ENCODE measurements at places on chromosomes 7 and 10. TPM values are rescaled to one million over a fixed set of nuclear protein-coding genes. Genes with fewer than 3 reads are reported as not detected.

DNA sequence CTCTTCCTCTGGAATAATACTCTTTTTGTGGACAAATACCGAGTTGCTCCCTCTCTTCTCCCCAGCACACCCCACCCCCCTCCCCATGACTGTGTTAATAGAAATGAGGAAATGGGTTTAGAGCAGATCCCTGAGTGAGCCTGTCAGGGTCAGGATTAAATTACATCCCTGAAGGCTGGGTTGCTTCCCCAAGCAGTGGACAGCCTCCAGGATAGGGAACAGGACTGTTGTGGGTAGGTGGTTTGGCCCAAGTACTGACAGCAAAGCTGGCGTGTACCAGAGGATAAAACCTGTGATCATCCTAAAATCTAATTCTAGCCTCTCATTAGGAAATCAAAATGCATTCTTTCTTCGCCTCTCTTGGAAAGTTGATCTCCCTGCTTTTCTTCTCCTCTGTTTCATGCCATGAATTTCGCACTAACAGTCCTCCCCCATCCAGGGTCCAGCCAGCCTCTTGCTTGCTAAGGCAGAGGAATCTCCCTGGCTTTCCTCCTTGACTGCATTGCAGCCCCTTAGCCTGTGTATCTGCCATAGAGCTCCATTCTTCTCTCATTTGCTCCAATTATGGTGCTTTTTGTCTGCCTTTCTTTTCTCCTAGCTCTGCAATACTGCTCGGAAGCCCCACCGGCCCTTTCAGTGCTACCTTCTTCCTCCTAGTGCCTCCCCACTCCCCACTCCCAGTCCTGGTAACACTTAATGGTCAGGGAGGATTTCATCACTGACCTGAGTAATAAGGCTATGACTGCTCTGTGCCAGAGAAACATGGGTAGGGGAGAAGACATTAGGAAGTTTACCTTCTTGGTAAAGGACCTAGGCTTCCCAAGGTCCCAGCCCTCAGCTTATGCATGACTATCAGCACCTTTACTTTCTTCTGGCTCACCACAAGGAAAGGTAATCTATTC, 8.4 kb downstream of the LRRC4 start:
- no peak for DNase-seq

DNA sequence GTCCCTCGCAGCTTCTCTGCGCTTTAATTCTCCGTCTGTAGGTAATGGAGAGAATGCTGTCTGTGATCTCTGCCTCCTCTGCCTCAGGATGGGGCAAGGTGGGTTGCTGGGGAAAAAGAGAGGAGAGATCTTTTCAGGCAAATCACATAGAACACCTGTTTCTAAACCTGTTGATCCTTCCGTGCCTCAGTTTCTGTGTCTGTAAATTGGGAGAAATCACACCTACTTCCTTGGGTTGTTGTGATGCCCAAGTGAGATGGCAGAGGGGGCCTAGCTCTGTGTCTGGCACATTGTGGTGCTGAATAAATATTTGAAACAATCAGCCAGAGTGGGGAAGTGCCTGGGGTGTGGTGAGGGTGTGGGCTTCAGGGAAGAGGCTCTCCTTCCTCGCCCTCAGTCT, 28.8 kb downstream of the KAZALD1 start:
- DNase-seq = no peak

- DNase-seq = no peak
Observed at GRCh38 chr10:53430127-53430891, 657.7 kb upstream of the MBL2 start.

DNA sequence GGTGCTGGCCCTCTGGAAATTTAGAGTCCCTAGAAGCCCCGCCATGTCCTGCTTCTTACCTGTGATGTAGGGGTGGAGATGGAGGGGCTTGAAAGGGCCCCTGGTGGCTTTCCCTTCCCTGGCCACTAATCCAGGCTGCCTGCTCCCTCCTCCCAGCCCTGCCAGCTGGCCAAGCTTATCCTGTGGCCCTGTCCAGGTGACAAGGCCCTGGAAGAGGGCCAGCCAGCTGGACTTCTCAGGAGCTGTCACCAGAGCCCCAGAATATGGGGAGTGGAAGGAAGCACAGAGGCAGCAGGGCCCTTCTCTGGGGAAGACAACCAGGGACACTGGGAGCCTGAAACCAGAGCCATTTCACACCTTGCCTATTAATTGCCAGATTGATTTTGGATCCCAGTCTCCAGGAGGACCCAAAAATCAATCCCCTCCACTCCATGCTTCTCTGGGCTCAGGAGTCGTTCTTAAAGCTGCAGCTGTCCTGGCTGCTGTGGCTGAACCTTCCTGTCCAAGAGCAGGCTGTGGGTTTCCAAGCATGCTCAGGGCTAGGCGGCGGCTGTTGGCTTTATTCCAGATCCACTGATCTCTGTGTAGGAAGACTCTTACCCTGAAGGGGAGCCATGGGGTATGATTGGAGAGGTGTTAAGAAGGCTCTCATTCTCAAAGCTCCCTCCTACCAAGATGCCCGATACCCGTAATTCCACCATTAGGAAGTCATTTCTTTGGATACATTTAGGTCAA, 52.6 kb upstream of the PCBD1 start:
- DNase-seq = no peak

Gene RRP12
- 55.2 TPM for total RNA-seq

GRCh38 chr7:43664681-43665080, 64.6 kb downstream of the COA1 start:
- DNase-seq = no peak

GRCh38 chr10:119714484-119714816, 11.4 kb upstream of the INPP5F start:
- DNase-seq = no peak

DNA sequence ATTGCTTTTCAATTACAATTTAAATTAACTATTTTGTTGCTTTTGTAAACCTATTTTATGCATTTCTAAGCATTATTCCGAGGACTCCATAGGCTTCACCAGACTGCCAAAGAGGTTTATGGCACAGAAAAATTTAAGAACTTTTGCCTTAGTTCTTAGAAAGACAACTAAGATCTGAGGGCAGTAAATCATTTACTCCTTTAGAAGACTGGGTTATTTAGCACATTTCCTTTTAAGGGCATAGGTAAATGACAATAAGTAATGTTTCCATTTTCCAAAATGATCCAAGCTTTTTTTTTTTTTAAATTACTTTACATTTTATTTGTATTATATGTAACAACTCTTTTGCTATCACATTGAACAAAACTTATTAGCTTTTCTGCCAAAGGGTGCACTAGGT, 15.0 kb upstream of the STEAP4 start:
- no peak for DNase-seq

- no peak for DNase-seq
Observed at GRCh38 chr10:116554628-116555027, 8.9 kb downstream of the PNLIP start.

- DNase-seq = no peak
Observed at GRCh38 chr7:106326594-106327537, 42.1 kb upstream of the NAMPT start.

DNA sequence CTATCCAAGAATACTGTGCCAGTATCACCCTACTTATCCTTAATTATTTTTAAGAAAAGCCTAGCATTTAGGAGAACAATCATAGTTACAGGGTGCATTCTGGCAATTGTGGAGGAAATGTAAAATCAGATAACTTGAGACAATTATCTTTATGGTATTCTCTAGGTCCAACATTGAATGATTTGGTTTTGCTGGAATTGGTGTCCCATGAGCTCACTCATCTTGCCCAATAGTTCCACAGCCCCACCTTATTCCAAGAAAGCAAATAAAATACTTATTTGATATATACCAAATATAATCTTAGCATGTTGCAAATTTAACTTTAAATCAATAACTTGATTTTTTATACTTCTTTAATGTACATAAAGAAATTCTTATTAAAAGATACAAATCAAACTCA, 65.3 kb downstream of the DGKB start:
- no peak for DNase-seq

- no peak for DNase-seq
Observed at GRCh38 chr7:26022982-26023381, 129.0 kb upstream of the NFE2L3 start.

- no peak for DNase-seq
Observed at GRCh38 chr7:79893991-79894390, 240.6 kb upstream of the GNAI1 start.

Gene CRHR2
- not detected for total RNA-seq

DNA sequence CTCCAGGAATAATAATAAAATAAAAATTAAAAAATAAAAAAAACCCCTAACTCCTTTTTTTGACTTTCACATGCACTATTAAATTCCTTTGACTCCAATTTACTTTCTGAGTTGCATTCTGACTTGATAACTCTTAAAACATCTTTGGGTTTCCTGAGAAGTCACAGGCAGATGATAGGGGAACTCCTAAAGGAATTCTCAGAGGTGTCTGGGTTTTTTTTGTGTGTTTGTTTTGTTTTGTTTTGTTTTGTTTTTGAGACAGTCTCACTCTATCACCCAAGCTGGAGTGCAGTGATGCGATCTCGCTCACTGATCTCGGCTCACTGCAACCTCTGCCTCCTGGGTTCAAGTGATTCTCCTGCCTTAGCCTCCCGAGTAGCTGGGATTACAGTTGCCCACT, 52.7 kb upstream of the APBB1IP start:
- DNase-seq = no peak

Gene RNF148
- not detected for total RNA-seq

- no peak for DNase-seq
Observed at GRCh38 chr10:84204122-84204521, 9.8 kb downstream of the CDHR1 start.

GRCh38 chr7:148142660-148143248, 447.8 kb upstream of the C7orf33 start:
- DNase-seq = peak; percentile 20

DNA sequence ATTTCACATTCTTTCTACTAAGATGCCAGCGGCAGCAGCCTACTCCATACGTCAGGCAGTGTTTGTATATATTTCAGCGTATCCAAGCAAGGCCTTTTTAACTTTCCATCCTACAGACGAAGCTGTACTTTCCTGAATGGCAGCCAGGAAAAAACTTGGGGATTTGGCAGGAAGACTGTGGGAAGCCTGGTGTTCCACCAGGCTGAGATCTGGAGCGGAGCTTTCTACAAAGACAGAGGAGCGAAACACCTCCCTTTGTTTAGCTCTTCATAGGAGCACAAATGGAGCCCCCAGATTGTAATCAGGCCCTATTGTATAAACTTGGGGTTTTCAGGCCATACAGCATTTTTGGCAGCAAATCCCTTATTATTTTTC, 143.8 kb downstream of the TES start:
- DNase-seq = no peak

Gene OPTN
- total RNA-seq = 43.8 TPM

- DNase-seq = no peak
Observed at GRCh38 chr10:10138685-10139084, 879.0 kb upstream of the CELF2 start.

GRCh38 chr7:1028775-1029636, 15.3 kb upstream of the GPR146 start:
- peak; percentile 84 for DNase-seq

Gene POLR2J
- total RNA-seq = 47.1 TPM

Gene ARMS2
- total RNA-seq = not detected

Gene GPR158
- total RNA-seq = not detected

Gene EPHA1
- total RNA-seq = 1.0 TPM

Gene SPDYE16
- 0.12 TPM for total RNA-seq

Gene ZKSCAN1
- 67.9 TPM for total RNA-seq

GRCh38 chr7:66845379-66846095, 75.5 kb upstream of the TMEM248 start:
- no peak for DNase-seq

Gene COL28A1
- total RNA-seq = not detected

GRCh38 chr7:10156972-10157371, 816.7 kb upstream of the PHF14 start:
- DNase-seq = no peak

Gene ERVW-1
- not detected for total RNA-seq

- no peak for DNase-seq
Observed at GRCh38 chr10:122500726-122501125, 39.4 kb downstream of the HTRA1 start.

- DNase-seq = no peak
Observed at GRCh38 chr7:12370249-12370648, 33.4 kb downstream of the VWDE start.

All from activated naive CD4-positive, alpha-beta T cell treated with anti-CD3 and anti-CD28 coated beads for 36 hours (primary cell).